ENCODE measurements at places on chromosomes 1 and 21.

DNA sequence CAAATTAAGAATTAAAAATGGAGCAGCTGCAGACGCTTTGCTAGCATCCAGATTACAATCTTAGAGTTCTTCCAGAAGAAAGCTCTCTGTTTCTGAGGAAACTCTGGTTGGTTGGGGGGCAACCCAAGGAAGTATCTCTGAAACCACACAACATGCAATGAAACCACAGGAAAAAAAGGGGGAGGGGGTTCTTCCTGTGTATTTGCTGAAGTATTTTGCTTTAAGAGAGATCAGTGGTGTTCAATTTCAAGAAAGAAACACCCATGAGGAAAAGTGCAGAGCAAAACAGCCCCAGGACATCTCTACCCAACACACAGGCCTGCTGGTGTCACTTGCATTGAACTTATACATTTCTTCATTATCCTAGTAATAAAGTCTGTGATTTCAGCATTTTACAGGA lies 19.7 kb upstream of the TIAM1 start:
- no peak overlapping the region for H3K27ac ChIP-seq
- peaks cover 32% of the 10 kb centered on the region for H3K4me1 ChIP-seq
- no peak for DNase-seq
- no peaks in the 10 kb centered on the region for H3K36me3 ChIP-seq

DNA sequence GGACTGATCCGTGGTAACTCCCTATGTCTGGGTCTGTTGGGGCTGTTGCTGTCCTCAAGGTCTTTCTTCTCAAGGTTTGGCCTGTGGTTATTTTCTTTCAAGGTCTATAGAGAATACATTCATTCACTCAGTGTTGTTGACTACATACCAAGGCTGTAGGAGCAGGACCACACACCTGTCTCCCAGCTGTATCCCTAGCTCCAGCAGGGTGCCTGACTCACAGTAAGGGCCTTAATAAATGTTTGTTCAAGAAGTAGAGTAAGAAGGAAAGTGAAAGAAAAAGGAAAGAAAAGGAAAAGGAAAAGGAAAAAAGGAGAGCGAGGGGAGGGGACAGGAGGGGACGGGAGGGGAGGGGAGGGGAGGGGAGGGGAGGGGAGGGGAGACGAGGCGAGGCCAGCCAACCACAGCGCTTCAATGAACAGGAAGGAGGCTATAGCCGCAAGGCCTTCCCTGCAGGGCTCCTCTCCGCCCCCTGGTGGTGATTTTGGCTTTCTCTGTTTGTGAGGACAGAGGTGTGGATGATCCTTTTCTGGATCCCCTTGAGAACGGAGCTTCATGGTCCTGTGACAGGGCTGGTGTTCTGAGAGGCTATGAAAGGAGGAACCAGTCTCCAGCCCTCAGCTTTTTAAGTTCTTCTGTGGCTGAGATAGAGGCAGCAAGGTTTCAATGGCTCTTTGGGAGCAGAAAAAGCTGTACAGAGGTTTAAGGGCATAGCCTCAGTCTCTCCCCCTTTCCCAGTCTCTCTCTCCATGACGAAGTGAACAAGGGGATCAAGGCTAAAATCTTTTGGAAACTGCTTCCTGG lies 30.6 kb upstream of the LCE5A start:
- H3K4me1 ChIP-seq = peaks cover 6% of the 10 kb centered on the region
- no peak overlapping the region for H3K4me3 ChIP-seq
- peak; percentile 32 for DNase-seq
- H3K27ac ChIP-seq = no peak overlapping the region
- H3K27me3 ChIP-seq = peaks cover under 1% of the 10 kb centered on the region

DNA sequence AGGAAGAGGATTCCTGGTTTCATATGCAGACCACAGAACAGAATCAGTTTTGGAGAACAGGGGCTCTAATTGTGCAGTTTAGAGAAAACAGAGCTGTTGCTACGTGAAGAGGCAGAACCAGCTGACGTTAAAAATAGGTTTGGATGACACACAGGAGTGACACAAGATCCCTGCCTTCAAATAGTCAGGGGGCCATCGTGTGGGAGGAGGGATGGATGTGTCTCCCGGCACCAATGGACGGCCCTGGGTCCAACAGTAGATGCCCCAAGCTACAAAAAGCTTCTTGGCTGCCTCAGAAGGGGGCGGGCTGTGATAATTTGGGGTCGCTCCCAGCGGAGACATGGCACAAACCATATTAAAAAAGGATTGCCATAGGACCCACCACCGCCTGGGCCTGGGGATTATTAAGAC lies 87.8 kb downstream of the MRPL37 start:
- H3K36me3 ChIP-seq = no peaks in the 10 kb centered on the region
- peaks cover 95% of the 10 kb centered on the region for H3K4me1 ChIP-seq
- peak overlapping the region; percentile 98 for H3K27ac ChIP-seq
- DNase-seq = peak; percentile 30
- H3K27me3 ChIP-seq = no peaks in the 10 kb centered on the region

DNA sequence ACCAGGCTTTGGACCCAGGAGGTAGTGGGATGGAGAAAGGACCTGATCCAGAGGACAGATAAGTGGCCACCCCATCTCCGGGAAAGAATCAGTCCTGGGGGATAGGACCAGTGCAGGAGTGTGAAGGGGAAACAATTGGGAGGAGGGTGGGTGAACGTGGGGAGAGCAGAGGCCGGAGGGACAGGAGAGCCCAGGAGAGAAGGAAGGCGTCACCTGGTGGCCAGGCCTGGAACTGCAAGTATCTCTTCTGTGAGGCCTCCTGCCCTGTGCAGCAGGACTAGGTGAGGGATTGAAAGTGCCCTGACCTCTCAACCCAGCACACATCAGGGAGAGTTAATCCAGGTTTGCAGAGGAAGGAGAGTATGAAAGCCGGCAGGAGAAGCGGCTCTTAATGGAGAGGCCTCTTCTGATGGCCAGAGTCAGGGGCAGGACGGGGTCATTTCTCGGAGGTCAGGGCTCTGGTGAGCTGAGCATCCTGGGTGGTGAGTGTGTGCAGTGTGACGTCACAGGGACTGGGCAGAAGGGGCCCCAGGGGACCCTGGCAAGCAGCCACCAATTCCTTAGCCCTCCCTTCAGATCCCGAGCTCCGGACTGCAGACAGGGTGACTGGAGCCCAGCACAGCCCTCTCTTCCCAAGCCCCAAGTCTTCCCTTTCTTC lies 9.2 kb upstream of the LAD1 start:
- H3K27ac ChIP-seq = no peak overlapping the region
- peak; percentile 38 for DNase-seq
- H3K36me3 ChIP-seq = no peaks in the 10 kb centered on the region

DNA sequence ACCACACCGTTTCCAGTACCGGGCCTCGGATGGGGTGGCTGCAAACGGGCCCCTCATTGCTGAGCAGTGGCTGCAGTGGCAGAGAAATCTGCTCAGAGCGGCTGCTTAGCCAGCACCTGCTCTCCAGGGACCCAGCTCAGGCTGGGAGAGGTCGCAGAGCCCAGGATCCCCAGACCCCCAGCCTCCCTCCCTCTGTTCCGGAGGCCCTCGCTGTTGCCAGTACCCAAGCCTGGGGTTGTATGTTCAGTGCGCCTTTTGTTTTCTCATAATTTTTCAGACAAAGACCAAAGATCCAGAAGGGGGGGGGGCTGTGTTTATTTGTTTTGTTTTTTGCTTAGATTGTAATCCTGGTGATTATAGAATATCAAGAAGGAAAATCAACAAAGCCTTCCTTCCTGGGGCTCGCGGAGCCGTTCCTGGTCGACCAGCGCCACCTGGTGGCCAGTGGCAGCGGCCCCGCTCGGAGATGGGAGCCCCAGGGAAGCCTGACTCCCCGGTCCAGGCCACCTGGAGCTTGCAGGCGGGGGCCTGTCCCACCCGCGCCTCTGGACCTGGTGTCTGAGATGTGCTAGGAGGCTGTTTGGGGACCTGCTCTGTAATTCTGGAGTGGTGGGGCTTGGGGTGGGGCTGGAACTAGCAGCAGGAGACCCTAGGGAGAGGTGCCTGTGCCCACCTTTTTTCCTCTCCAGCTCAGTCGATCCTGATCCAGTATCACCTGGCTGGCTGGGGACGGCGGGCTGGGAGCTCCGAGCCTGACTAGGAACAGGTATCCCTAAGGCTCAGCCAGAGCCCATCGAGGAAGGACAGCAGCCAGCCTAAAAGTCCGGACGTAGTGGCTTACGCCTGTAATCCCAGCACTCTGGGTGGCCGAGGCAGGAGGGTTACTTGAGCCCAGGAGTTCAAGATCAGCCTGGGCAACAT lies 123.9 kb upstream of the VAMP3 start:
- no peak overlapping the region for H3K27ac ChIP-seq
- no peaks in the 10 kb centered on the region for H3K27me3 ChIP-seq
- H3K4me3 ChIP-seq = no peak overlapping the region
- H3K36me3 ChIP-seq = no peaks in the 10 kb centered on the region
- DNase-seq = peak; percentile 41

- peak overlapping the region; percentile 34 for H3K4me3 ChIP-seq
- H3K27ac ChIP-seq = no peak overlapping the region
- peaks cover 2% of the 10 kb centered on the region for H3K36me3 ChIP-seq
- H3K27me3 ChIP-seq = no peaks in the 10 kb centered on the region
- H3K4me1 ChIP-seq = peaks cover 97% of the 10 kb centered on the region
Observed at GRCh38 chr1:64912191-64912590, 54.2 kb downstream of the JAK1 start.

DNA sequence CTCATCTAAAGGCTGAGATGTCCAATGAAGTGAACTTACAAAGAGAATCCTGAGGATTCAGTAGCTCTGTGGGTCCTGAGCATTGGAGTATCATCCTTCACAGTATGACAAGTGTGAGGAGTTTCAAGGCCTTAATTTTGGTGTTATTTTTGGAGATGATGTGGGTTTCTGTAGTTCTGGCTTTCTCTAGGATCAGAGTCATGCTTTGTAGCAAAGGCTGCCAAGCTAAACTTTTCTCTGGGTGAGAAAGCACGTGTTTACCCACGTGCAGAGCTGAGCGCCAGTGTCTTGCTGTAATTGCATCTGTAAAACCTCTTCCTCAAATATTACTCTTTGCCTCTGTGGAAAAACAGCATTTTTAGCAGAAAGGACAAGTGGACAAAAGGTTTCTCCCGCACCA lies 387.8 kb upstream of the LYPLAL1 start:
- H3K27ac ChIP-seq = no peak overlapping the region
- H3K27me3 ChIP-seq = no peaks in the 10 kb centered on the region
- no peaks in the 10 kb centered on the region for H3K4me1 ChIP-seq
- DNase-seq = no peak
- H3K36me3 ChIP-seq = no peaks in the 10 kb centered on the region

- no peak overlapping the region for H3K4me3 ChIP-seq
- H3K27me3 ChIP-seq = peaks cover 12% of the 10 kb centered on the region
Observed at GRCh38 chr1:209862391-209863356, 34.9 kb downstream of the UTP25 start.

GRCh38 chr21:27647921-27648320 lies 681.0 kb upstream of the ADAMTS5 start:
- no peak for DNase-seq
- no peaks in the 10 kb centered on the region for H3K36me3 ChIP-seq
- H3K4me3 ChIP-seq = no peak overlapping the region
- no peaks in the 10 kb centered on the region for H3K27me3 ChIP-seq

- DNase-seq = no peak
- H3K4me3 ChIP-seq = no peak overlapping the region
- H3K36me3 ChIP-seq = no peaks in the 10 kb centered on the region
- H3K27me3 ChIP-seq = no peaks in the 10 kb centered on the region
- no peaks in the 10 kb centered on the region for H3K4me1 ChIP-seq
- H3K27ac ChIP-seq = no peak overlapping the region
Observed at GRCh38 chr21:44994695-44995342, 55.0 kb downstream of the SLX9 start.

DNA sequence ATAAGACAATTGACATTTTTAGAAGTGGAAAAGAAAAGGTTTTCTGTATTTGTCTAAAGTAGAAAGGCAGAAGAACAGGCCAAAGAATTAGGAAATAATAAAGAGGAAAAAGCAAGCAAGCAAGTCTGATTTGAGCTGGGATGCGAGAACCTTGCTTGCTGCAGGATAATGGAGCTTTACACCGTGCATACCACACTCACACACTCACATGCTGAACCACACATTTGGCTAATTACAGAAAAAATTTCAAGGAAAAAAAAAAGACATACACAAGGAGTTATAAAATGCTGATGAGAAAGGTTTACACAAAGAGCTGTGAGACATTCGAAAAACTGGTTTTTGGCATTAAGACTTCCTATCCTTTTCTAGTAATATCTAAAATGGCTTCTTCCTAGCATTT lies 593.9 kb downstream of the KIF26B start:
- H3K4me3 ChIP-seq = no peak overlapping the region
- no peaks in the 10 kb centered on the region for H3K4me1 ChIP-seq
- DNase-seq = no peak

GRCh38 chr1:16913181-16913832 lies 8.4 kb upstream of the CROCC start:
- H3K27ac ChIP-seq = peak overlapping the region; percentile 90
- DNase-seq = no peak
- H3K4me1 ChIP-seq = peaks cover 47% of the 10 kb centered on the region
- peak overlapping the region; percentile 86 for H3K4me3 ChIP-seq
- H3K36me3 ChIP-seq = no peaks in the 10 kb centered on the region
